ENCODE measurements at places on chromosomes 6 and 20.

GRCh38 chr6:86010915-86011786 lies 368.5 kb upstream of the SYNCRIP start:
- no peak for DNase-seq

DNA sequence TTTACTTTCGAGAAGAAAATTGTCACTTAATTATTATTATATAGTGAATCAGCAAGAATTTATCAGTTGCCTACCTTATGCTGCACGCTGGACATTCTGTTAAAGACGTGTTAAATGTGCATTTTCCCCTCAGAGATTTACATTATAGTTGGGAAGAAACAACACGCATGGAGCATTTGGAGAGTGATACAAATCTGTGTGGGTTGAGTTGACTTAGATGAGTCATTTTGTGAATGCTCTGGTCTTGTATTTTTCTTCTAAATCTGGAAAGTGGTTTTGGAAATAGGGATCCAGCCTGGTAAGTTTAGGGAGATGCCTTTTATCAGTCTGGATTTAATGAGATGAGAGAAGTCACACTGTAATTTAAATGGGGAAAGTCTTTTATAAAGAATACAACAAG lies 24.0 kb upstream of the SMIM26 start:
- DNase-seq: no peak

GRCh38 chr6:11229655-11230046 lies 2.8 kb downstream of the NEDD9 start:
- no peak for DNase-seq

GRCh38 chr6:23280437-23280836 lies 711.1 kb downstream of the HDGFL1 start:
- DNase-seq: no peak

DNA sequence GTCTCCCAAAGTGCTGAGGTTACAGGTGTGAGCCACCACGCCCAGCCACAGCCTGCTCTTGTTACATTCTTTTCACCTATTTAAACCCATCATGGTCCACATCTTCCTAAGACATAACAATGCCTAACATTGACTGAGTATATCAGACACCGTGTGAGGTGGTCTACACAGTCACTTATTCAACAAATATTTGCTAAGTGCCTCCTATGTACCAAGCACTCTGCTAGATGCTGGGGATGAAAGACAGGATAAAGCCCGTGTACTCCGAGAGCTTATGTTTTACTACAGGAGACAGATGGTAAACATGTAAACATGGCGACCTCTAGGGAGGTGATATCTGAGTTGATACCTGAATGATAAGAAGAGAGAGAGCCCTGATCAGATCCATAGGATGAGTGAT lies 12.7 kb downstream of the BCL2L1 start:
- no peak for DNase-seq

GRCh38 chr6:3427687-3428085 lies 29.2 kb downstream of the SLC22A23 start:
- no peak for DNase-seq

DNA sequence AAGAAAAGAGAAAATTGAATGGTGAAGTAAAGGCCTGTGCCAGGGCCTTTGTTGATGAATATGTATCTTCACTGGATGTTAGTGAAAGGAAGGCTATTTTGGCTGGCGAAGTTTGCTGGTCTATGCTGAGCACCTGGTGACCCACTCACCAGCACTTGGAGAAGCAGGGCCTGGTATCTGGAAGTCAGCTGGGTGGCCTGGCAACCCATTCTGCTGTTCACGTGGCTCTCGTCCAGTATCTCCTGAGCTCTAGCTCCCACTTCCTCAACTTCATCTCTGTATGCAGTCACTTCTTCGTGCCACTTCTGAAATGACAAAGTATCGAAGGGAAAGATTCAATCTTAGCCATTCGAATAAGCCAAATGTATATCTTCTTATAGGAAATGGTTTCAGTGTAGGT lies 283.7 kb downstream of the SYNE1 start:
- no peak for DNase-seq

- no peak for DNase-seq
Observed at GRCh38 chr6:40413239-40413638, 173.9 kb downstream of the LRFN2 start.

Data from T-helper 2 cell treated with Interferon-gamma antibody and Interleukin-4, amounts not matched to agents 5 μg/mL and 100 μg/mL, for 36 hours (primary cell).